ENCODE measurements at places on chromosomes 16 and 17.
A peak's percentile ranks its signal among the peaks of the same experiment; 100 is the strongest.

DNA sequence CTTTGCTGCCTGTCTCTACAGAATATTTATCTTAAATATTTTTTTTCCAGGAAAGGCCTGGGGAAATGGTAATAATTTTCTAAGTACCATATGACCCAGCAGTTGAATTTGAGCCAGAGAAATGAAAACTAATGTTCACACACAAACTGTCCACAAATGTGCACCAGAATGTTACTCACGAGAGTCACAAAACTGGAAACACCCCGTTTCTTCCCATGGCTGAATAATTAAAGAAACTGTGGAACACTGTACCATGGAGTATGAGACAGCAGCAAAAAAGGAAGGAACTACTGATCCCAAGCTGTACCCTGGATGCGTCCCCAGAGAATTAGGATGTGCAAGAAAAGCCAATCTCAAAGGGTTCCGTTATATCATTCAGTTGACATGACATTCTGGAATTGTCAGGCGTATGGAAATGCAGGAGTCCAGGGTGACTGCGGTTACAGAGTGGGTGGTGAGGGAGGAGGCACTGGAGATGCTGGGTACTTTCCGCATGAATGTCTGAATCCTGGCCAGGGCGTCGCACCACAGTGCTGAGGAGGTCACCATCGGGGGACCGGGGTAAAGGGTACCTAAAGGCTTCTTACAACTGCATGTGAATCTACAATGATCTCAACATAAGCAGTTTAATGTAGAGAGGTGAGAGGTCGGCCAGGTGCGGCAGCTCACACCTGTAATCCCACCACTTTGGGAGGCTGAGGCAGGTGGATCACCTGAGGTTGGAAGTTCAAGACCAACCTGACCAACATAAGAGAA, 34.5 kb downstream of the USP22 start:
- no peak for DNase-seq

DNA sequence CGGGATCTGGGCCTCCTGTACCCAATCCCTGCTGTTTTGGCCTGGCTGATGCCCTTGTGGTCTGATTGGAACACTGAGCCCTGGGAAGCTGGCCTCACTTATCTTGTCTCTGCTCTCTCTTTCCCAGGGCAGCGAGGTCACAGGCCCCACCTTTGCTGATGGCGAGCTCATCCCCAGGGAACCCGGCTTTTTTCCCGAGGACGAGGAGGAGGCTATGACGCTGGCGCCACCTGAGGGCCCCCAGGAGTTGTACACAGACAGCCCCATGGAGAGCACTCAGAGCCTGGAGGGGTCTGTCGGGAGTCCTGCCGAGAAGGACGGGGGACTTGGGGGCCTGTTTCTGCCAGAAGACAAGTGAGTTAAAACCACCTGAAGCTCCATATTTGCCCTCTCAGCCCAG, 126.0 kb downstream of the RAB11FIP4 start:
- DNase-seq = no peak

DNA sequence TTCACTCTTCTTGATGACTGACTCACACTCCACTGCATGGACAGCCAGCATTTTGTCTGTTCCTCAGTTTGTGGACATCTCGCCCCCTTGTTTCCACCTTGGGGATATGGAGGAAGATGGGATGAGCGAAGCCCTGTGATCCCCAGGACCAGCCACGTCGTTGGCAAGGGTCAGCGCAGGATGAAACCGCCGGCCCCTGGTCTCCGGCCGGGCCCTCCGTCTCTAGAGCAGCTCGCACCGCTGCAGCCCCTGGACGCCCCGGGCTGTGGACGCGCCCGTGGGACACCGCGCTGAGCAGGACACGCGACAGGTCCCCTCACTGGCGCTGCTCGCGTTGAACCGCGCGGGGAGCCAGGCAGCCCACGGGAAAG, 604 bp upstream of the ZC3H18 start:
- DNase-seq = no peak

DNA sequence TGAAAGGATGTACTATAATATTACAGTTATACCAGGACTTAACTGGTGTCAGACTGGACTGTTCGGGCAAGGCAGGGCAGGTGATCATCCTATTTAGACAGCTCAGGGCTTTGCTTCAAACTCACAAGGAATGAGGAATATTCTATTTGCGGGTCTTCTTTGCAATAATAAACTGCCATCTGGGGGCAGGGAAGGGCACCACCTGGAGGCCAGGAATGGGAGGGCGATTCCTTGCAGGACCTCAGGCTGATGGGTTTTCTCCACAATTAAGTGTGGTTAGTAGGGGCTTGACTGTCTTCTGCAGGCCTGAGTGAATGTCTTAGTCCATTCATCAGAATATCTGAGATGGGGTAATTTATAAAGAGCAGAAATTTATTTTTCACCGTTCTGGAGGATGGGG, 424.1 kb downstream of the CA10 start:
- DNase-seq = no peak

DNA sequence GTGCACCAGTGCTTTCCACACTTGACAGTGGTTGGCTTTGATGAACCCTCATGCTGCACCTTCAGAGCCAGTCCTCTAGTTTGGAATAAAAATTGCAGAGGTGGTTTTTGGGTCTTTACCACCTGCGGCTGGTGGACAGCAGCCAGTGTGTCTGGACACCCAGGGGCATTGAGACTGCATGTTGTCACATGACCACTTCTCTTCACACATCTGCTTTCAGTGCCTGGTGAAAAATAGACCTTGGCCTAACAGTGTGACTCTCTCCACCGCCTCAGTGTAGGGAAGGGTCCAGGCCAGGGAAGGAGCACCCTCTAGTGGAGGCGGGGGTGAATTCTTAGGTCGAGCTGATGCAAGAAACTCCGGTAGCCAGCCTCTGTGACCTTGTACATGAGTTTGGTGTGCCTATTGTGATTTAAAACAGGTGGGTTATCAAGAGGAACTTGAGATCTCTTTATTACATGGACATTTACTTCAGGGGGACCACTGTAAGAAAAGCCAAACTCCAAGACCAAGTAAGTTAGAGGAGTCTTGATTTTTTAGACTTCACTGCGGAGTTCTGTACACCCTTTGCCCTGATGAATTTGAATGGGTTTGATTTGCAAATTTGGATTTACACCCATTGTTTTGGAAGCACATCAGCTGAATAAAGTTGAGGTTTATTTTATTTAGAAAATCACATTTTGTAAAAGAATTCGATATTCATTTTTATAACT, 17.9 kb downstream of the GOSR2 start:
- no peak for DNase-seq

GRCh38 chr17:55794725-55795482, 44.1 kb downstream of the PCTP start:
- DNase-seq = no peak

DNA sequence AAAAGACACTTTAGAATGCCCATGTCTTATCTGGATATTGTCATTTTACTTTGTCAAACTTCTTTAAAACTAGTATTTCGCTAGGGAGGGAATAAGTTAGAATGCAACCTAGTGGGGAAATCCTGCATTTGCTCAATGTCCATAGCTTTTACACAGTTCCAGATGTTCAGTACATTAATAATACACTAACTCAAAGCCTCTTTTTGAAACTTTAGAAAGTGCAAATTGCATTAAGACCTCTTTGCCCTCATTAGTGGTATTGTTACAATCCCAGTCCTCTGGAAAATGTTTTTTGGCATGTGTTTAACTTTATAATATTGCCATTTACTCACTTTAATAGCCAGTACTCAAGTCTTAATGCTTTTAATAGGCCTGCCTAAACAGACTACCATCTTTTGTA, 106.8 kb downstream of the BRIP1 start:
- DNase-seq = no peak

GRCh38 chr16:85632709-85633437, 19.8 kb downstream of the GSE1 start:
- no peak for DNase-seq

GRCh38 chr16:67842509-67843342, 606 bp downstream of the THAP11 start:
- DNase-seq = peak; percentile 84

GRCh38 chr17:81455387-81455786, 57.2 kb downstream of the ACTG1 start:
- DNase-seq = no peak

DNA sequence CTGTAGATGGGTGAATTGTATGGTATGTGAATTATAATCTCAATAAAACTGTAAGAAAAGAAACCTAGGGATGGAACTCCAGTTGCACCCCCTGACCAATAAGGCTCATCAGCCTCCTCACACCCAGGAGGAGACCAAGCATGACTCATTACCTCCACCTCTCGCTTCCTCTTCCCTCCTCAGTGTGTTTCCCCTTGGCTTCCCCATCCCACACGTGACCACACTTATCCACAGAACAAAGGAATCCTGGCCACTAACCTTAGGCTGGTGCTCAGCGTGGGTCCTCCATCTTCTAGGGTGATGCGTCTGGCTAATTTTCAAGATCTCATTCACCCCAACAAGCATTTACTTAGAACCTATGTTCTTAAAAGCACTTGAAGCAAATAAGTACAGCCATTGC, 36.2 kb upstream of the MAP3K14 start:
- peak; percentile 63 for DNase-seq

DNA sequence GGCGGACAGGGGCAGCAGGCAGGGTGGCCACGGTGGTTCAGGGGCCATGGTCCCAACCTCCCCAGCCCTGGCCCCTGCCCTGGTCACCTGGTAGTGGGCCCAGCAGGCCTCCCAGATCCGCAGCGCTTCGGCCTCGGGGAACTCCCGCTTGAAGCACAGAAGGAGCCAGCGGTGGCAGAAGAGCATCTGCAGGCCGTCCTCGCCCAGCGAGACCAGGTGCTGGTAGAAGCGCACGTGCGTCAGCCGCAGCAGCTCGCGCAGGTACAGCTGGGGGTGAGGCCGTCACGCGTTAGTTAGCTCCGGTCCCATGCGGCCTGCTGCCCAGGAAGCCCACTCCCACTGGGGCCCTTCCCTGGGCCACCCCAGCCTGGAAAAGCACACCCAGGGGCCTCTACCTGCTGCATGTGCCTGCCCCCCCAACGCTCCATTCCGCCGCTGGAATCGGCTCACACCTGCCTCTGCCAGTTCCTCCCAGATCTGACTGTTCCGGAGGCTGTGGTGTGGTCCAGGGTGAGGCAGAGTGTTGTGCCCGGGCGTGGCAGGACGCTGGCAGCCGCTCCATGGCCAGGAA, 90.8 kb downstream of the TBC1D16 start:
- no peak for DNase-seq

GRCh38 chr17:68228817-68229570, 18.8 kb upstream of the AMZ2 start:
- no peak for DNase-seq

- DNase-seq = no peak
These were observed 33.0 kb upstream of the ZC3H18 start for GRCh38 chr16:88536971-88537751.

DNA sequence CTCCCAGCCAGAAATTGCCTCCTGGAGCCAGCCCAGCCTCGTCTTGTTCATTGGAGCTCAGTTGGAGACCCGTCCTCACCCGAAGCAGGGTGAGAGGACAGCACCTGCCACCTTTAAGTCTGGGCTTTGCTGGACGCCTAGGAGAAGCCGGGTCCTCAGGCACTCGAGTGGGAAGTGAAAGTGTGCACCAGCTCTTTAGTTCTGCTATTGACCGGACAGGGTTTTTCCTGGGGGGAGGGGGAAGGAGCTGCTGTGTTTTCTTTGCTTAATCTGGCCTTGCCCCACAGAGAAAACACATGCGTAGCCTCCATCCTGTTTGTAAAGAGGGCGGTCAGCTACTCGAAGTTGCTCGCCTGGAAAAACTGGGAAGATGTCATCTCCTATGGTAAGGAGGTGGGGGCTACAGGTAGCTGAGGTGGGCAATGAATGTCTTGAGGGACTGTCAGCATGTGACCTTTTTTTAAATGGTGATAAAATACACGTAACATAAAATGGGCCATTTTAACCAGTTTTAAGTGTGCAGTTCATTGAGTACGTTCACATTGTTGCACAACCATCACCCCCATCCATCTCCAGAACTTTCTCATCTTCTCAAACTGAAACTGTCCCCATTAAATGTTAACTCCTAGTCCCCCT, 34.4 kb downstream of the CMIP start:
- peak; percentile 78 for DNase-seq

GRCh38 chr16:49462989-49463371, 89.4 kb downstream of the C16orf78 start:
- DNase-seq = no peak

DNA sequence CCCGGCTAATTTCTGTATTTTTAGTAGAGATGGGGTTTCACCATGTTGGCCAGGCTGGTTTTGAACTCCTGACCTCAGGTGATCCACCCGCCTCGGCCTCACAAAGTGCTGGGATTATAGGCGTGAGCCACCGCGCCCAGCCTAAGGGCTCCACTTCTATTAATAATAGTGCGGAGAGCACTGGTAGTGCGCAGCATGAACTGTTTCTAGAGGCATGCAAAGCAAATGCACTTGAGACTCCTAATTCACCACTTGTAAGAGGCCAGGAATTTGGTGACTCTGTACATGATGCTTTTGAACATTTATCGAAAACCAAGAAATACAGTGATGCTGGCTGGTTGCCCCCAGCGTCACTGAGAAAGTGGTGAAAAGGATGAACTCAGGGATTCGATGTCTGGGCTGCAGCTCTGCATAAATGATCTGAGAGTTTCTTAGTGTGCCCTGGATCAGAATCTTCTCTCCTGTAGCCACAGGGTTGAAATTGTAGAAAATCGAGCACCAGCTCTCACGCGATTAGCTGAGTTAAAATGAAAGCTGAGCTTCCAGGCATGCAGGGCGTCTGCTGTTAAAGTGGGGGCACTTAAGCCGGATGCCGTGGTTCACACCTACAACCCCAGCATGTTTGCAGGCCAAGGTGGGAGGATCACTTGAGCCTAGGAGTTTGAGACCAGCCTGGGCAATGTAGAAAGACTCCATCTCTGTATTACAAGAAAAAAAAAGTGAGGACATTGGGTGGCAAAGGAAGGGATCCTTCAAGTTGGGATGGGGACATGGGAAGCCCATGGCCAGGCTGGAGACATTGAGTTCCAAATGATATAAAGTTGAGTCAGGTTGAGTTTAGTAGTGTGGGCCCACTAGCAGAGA, 4.8 kb downstream of the RNF213 start:
- peak; percentile 59 for DNase-seq

DNA sequence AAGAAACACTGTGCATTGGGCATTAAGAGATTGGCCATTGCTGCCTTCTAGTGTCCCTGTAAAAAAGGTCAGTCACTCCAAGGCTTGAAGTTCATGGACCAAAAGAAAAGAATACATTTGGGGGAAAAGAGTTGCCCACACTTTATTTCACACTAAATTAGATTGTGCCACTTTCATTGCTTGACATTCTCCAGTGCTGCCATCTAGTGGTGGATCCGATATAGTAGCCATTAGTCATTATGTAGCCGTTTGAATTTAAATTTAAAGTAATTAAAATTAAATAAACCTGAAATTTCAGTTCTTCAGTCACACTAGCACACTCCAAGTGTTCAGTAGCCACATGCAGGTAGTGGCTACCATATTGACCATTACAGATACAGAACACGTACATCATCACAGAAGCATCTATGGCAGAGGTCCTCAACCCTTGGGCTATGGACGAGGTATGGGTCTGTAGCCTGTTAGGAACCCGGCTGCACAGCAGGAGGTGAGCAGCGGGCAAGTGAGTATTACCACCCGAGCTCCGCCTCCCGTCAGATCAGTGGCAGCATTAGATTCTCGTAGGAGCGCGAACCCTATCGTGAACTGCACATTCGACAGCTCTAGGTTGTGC, 21.9 kb upstream of the CDH5 start:
- no peak for DNase-seq

- no peak for DNase-seq
These were observed 666 bp upstream of the METTL9 start for GRCh38 chr16:21598701-21599121.
